ENCODE measurements at places on chromosomes 6 and 20.

- DNase-seq, result no peak
Measured at GRCh38 chr20:39880890-39881289, 808.1 kb downstream of the MAFB start.

GRCh38 chr20:49937027-49937929 is 1.1 kb downstream of the RNF114 start:
- no peak for DNase-seq

DNA sequence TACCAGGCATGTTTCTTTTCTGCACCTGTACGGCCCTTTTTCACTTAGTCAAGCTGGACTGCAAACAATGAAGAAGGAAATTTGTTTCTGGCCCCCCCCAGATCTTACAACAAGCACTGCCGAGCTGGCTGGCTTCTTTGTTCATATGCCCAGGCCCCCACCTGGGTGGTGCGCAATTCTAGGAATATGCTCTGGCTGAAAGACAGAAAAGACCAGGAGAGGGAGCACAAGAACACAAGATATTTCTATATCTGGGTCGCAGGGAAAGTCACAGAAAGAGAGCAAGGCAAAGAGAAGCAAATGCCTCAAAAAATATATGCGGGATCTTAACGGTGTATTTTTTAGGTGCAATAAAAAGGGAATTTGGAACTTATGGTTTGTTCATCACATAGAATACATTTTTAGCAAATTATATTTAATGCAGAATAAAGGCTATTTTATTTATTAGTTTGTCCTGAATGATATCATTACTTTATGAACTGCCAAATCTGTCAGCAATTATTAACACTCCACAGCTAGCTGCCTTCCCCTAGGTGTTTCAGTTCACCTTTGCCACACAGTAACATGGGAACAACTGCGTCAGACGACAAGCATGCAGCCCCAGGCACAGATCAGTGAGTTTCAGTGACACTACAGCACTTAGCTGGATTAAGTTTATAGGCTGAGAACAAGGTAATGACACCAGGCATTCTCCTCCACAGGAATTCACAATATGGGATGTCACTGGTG is 76.5 kb downstream of the GJA10 start:
- no peak for DNase-seq

DNA sequence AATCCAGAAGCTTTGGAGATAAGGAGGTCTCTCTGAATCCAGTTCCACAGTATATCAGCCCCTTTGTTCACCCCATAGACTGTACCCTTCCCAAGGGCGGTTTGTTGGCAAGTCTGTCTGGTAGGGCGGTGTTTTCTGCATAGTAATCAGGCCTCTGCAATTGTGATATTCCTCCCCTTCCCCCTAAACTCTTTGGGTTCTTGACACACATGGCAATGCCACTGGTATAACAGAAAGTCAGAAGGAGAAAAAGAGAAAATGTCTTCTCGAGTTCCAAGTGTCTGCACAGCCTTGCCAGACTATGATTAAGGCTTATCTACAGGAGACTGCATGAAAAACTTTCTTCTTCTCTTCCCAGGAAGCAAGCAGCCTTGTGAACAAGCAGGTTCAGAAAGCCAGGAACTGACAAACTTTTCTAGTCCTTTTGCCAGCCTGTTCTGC is 45.6 kb downstream of the FOXO3 start:
- no peak for DNase-seq

DNA sequence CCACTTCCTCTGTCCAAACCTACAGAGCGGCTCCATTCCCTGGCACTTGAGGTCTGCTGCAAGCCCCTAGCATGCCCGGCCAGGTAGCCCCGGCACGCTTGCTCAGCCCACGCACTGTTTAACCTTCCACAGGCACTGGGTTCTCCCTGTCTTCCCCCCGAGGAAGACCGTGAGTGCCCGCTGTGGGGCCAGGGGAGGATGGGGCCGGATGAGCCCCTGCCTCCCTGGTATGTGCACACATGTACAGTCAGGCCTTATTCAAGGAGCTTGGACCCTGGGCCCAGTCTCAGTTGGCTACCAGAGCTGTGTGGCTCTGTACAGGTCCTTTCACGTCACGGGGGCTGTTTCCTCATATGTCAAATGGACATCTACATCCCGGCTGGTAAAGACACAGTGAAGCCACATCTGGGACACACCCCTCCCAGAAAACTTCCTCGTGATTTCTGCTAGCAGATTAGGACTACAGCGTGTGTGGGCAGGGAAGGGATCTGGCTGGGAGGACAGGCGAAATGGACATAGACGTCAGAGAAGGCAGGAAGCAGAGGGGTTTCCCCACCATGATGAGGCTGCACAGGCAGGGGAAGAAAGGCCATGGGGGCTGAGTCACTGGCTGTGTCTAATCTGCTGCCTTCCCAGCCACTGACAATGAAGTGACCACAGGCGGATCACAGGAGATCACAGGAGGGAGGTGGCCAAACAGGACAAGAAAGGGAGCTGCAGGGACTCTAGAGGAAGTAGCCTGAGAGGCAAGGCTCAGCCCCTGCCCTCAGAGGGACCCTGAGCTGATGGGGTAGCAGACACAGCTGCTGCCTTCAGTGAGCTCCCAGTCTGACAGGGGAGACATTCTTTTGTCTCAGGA is 62.9 kb downstream of the MRPL14 start:
- DNase-seq, result no peak

DNA sequence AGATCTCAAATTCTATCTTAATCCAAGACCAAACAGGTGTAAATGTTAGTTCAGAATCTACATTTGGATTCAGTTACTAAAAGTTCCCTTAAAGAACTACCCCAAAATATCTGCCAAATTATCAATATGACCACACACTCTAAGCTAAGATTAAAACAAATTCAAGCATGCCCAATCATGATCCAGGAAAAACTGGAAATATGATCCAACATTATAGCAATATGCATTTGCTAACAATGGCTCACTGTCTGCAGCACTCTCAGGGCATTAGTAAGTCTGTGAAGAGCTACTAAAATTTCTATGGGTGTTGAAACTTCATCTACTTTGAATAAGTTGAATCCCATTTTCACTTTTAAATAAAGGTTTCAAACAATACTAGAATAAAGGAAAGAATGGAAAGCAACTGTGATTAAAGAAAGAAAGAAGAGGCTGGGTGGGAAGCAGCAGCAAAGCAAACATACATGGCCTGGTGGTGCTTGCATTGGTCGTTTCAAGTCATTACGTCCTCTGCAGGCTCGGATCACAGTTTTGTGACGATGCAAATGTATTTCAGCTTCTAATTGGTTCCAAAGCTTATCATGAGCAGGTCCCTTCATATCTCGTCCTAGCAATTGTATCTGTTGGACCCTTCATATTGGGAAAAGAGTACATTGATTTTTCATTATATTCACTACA is 29.2 kb downstream of the GOPC start:
- no peak for DNase-seq

GRCh38 chr20:680638-681187 is 5.1 kb upstream of the SCRT2 start:
- DNase-seq, result no peak

DNA sequence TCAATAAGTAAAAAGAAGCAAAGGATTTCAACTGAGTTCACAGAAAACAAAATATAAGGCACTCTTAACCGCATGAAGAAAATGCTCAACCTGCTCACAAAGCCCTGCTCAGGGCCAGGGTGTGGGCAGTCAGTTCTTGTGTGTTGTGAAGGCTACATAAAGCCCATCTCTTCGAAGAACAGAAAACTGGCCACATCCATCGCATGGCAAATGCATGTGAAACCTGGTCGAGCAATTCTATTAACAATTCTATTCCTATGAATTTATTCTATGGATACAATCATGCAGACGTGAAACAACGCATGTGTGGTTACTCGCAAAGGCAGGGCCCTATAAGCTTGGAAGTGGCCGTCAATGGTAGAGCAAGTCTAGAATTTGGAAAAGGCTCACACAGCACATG is 110.5 kb downstream of the PSMB1 start:
- DNase-seq, result no peak

GRCh38 chr6:19880066-19880465 is 42.9 kb downstream of the ID4 start:
- no peak for DNase-seq

DNA sequence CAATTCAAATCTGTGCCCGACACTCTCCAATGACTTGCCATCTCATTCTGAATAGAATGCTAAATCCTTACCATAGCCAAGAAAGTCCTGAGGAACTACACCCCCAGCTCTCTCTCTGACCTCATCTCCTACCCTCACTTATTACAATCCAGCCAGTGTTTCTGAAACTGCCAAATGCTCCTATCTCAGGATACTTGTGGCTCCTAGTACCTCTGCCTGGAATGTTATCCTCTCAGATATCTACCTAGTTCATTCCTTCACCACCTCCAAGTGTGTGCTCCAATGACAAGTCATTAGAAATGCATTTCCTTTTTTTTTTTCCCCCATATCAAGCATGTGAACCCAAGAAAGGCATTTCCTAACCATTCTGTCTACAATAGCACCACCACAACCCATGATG is 24.4 kb downstream of the ZNF184 start:
- no peak for DNase-seq

DNA sequence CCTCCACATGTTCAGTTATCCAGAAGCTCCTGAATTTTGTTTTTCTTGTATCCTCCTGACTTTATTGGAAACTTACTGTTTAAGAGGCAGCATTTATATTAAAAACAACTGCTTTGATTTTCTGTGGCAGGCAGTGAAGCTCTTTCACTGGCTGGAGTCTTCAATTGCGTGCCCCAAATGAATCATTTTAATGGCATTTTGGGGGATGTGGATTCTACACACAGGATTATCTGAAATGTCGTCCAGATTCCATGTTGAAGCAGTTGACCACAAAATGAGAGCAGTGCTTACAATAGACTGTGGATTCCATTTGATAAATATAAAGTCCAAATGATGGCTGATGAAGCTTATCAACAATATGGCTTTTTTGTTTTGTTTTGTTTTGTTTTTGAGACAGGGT is 41.0 kb upstream of the HIVEP1 start:
- DNase-seq, result no peak

GRCh38 chr6:74851596-74851995 is 354.3 kb downstream of the COL12A1 start:
- no peak for DNase-seq

DNA sequence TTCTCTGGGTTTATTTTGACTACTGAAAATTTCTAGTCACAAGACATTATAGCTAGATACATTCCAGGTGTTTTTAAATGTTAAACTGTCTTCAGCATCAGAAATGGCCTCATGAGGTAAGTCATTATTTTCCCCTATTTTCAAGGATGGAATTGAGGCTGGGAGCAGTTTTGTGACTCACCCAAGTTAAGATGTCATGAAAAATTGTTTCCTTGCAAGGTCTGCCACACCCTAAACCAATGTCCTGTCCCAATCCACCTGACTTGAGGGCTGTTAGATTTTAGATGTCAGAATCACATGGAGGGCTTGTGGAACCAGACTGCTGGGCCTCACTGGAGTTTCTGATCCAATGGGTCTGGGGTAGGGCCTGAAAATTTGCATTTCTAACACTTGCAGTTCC is 16.9 kb downstream of the SLC22A3 start:
- no peak for DNase-seq

GRCh38 chr20:48832405-48832730 is 4.6 kb upstream of the PREX1 start:
- DNase-seq, result no peak

DNA sequence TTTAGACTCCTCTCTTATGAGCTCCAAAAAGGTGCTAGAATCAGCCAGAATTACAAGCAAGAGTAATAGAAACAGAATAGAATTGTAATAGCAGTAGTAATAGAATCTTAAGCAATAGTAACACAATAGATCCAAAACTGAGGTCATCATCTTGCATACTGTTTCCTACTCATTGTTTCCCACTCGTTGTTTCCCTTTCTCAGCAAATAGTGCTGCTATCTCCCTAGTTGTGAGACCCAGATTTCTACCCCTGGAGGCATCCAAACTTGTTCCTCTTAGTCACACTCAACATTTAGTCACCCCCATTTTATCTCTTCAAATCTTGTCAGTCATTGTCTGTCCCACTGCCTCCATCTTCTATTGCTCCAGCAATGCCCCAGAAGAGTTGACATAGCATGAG is 356.9 kb upstream of the MARCKS start:
- DNase-seq, result no peak

DNA sequence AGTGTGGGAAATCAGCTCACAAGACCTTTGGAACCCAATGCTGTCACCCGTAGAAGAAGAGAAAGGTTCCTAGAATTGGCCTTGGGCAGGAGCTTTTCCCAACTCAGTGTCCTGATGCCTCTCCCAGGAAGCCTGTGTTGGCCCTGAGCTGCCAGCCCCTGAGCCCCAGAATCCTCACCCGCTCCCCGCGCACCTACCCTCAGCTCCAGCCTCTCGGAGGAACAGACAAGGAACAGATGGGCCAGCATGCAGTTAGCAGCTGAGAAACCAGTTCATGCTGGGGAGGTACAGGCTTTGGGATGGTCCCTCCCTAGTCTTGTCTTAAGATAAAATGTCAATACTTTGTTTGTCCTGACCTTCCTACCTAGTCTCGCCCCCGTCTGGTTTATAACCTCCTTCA is 121.9 kb upstream of the CDH4 start:
- DNase-seq, result no peak

DNA sequence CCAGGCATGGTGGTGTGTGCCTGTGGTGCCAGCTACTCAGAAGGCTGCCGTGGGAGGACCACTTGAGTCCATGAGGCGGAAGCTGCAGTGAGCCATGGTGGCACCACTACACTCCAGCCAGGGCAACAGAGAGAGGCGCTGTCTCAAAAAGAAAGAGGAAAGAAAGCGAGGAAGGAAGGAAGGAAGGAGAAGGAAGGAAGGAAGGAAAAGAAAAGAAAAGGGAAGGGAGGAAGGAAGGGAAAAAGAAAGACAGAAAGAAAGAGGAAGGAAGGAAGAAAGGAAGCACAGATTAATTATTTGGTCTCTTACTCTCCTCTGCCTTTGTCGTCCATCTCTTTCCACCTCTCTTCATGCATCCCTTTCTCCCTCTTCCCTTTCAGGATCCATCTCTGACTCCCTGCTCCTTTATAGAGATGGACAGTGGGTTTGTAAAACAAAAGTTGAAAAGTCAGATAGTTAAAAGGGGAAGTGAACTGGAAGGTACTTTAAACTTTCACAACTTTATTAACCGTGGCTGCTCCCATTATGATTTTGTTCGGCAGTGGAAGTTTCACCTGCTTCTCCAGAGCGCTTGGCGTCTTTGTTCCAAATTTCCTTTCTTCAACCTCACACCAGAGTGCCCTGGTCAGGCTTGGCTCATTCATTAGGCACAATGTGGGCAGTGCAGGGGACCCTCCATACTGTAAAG is 1.5 kb downstream of the HLA-DQA1 start:
- DNase-seq, result no peak

DNA sequence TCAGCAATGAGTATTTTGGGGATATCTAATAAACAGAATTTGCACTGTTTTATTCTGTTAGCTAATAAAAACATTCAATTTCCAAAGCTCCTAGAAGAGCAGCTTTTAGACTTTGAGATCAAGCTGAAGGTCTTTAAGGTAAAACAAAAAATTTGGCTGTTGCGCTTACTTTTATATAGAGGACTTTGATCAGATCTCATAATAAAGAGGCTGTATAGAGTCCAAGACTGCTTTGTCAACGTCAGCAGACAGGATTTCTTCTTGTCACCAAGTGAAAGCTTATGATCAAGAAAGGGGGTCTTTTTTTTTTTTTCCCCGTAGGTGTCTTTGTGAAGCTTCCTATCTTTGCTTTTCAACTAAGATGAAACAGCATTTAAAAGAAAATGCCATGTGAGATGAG is 556.5 kb upstream of the SLC35B3 start:
- DNase-seq, result no peak

All from SK-N-MC (cell line).